ENCODE measurements at places on chromosomes 6 and 20.

GRCh38 chr6:137919837-137920730, 53.0 kb downstream of the TNFAIP3 start:
- DNase-seq: no peak

GRCh38 chr20:59945731-59946130, 5.5 kb downstream of the FAM217B start:
- DNase-seq: no peak

DNA sequence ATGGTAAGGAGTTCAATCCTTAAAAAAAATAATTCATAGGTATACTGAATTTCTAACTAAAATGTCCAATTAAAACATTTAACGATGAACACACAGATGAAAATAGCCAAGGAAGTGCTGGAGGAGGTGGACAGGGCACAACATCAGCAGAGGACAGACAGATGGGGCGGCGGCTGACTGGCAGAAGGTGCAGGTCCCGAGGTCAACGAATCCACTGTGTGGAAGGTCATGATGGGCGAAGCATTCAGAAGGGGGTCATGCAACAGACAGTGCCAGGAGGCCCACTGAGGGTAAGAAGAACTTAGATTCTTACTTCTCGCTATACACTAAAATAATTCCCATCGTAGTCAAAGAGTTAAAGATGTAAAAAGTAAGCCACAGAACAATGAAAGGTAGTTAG, 34.2 kb upstream of the FRMD1 start:
- no peak for DNase-seq

- DNase-seq: peak; percentile 91
Measured at GRCh38 chr6:137665342-137665934, 171.2 kb upstream of the OLIG3 start.

DNA sequence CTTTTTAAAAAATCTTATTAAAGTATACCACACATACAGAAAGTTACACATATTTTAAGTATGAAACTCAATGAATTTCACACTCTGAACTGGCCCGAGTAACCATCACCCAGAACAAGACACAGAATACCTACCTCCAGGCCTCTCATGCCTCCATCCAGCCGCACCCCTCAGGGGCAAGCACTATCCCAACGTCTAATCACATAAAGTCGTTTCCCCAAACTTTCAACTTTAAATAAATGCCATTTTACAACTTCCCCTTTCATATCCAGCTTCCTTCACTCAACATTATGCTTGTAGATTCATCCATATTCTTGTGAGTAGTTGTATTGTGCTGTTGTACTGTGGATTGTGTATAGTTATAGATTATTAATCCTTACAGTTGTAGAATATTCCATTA, 539.1 kb downstream of the CD83 start:
- no peak for DNase-seq

GRCh38 chr6:142055219-142055618, 77.5 kb upstream of the GJE1 start:
- DNase-seq: no peak

DNA sequence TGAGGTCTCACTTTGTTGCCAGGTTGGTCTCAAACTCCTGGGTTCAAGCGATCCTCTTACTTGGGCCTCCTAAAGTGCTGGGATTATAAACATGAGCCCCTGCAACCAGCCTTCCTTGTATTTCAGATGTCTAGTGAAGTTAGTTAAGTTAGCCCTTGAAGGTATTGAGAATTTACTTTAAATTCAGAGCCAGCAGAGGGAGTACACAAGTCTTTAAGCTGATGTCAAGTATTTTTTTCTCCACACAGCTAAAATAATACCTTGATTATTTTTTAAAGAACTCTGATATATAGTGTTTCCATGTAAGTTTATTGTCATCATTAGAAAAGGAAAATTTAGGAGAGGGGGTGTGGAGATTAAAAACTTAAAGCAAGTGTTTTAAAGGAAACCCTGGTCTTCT, 9.8 kb downstream of the FOXO3 start:
- DNase-seq: no peak

- no peak for DNase-seq
Measured at GRCh38 chr20:64241061-64241460, 14.5 kb upstream of the PCMTD2 start.

DNA sequence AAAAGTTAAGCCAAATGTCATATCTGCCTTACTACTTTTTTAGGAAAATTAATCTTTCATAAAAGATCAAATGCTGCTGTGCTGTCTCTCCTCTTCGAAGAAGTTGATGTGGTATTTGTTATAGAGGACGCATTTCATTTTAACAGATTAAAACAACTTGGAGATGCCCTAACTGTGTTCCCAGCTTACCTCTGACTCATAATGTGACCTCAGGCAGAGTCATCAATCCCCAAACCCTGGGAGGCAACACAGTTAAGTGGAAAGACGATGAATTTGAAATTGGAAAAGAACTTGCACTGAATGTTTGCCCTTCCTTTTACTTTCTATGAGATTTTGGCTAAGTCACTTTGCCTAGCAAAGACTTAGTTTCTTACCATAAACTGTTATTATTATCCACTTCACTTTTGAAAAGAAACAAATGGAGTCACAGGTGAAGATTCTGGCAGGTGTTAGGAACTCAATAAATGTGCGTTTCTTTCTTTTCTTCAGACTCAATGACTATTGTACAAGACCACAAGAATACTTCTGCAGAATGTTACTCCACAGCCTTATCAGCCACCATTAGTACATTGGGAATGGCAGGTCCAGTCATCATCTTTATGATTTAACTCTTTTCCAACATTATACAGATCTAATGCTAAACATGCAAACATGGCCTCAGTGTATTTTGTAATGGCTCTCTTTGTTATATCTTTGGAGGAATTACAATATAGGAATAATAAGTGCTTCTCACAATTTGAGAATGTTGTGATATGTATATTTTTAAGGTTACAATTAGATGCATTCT, 102.6 kb downstream of the COL21A1 start:
- no peak for DNase-seq

DNA sequence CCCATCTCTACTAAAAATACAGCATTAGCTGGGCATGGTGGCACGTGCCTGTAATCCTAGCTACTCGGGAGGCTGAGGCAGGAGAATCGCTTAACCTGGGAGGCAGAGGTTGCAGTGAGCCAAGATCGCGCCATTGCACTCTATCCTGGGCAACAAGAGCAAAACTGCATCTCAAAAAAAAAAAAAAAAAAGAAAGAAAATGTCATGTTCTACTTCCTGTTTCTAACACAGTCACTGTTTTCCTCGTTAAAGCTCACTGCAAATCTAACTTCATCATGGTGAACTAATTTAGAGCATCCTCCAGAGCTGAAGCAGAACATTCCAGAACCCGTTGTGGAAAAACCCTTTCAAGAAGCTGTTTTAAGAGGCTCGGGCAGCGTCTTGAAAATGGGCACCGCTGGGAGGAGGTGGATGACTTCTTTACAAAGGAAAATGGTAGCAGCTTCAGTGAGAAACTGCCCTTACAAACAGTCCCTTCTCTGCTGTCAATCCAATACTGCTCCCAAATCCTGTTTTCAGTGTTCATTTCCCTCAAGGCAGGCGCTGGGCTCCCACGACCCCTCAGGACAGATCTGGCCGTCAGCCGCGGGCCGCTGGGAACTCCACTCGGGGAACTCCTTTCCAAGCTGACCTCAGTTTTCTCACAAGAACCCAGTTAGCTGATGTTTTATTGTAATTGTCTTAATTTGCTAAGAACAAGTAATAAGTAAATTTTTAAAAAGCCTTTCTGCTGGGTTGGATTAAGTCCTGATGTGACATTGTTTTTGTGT, 12.5 kb downstream of the CTSZ start:
- no peak for DNase-seq

DNA sequence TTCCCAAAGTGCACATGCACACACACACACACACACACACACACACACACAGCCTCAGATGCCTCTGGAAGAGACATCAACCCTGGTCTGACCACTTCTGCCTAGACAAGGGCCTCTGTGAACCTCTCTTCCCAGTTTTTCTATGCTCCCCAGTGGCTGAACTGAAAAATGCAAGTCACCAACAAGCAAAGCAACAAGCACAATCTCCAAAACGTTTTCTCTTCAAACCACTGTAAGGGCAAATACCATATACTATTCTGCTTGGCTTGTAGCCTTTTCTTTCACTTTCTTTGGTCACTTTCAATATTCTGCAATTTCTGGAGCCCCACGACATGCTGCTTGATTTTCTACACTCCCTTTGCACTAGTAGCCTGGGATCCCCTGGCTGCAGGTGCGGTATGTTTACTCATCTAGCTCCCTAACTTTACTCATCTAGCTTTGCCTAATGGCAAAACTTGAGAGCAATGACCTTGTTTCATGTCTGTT, 121.4 kb upstream of the DST start:
- DNase-seq: no peak

GRCh38 chr20:615514-615913, 5.4 kb upstream of the TCF15 start:
- no peak for DNase-seq

GRCh38 chr6:72084992-72085569, 198.7 kb downstream of the RIMS1 start:
- DNase-seq: no peak

DNA sequence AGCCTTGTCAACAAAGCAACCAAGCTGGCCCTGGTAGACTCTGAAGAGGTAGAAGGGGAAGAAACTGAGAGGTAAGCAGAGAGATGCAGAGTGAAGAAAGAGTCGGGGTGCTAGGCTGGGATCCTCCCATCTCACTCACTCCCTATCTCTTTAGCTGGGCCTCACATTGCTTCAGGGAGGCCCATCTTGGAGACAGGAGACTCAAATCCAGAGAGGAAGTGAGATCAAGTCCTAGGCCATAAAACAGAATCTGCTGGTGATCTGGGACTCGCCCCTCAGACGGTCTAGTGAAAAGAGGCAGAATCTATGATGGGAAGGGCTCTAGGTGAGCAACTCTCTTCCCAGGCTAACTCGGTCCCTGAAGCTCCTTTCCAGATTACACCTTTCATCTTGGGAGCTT, 659 bp upstream of the GUCA1B start:
- DNase-seq: no peak

- DNase-seq: no peak
Measured at GRCh38 chr6:22605736-22606135, 36.4 kb downstream of the HDGFL1 start.

DNA sequence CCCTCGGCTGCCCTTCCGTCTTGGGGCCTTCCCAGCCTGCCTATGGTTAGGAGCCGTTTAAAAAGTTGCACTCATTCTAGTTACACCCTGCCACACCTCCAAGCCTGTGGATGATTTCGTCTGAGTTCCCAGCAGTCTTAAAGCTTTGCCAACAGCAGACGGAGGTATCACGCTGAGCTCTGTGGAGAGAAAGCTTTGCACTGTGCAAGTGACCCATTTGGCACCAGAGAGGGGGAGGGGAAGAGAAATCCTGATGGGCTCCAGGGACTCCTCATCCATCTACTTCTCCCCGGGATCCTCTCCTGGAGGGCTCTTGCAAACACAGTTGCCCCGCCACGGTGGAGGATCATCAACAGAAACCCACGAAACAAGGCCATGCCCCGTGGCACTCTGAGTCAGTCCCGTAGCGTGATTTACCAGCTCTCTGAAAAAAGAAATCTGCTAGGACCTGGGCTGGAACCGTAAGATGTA, 98.8 kb upstream of the CITED2 start:
- DNase-seq: peak; percentile 71

DNA sequence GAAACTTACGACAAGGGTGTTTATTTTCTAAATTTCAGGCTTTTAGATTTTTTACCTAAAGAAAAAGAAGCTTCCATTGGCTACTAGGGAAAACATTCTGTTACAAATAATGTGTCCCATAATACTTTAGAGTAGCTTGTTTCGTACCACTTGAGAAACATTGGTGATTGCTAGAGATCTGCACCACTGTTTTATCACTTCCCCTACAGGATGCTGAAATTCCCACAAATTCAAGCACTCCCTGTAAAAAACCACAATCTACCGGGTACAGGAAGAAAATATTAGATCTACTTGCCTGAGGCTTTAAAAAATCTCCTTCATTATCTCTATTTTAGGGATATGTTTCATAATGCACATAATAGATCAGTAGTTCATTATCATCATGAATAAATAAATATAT, 29.9 kb downstream of the SEL1L2 start:
- no peak for DNase-seq

- DNase-seq: no peak
Measured at GRCh38 chr6:23728707-23729106, 397.3 kb upstream of the NRSN1 start.

DNA sequence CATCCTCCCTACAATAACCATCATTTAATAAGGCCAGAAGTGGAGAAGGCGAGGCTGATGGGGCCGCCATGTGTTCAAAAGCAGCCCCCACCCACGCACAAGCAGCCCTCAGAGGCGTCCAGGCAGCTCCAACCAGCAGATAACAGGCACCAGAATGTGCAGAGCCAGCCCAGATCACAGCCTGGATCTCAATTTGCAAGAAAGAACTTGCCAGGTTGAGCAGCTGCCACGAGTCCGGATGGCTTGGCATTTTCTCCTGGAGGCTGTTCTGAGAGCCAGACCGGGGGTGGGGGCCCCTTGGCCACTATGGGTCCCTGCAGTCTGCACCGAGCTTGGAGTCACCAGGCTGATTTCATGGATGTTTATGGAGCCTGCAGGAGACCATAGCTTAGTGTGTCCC, 338.1 kb downstream of the PREX1 start:
- DNase-seq: no peak

DNA sequence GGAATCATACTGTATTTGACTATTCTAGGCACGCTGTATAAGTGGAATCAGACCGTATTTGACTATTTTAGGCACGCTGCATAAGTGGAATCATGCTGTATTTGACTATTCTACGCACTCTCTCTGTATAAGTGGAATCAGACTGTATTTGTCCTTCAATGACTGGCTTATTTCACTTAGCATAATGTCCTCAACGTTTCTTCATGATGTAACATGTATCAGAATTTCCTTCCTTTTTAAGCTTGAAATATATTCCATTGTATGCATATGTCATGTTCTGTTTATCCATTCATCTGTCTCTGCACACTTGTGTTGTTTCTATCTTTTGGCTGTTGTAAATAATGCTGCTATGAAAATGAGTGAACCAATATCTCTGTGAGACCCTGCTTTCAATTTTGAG, 5.7 kb downstream of the CCDC170 start:
- no peak for DNase-seq

DNA sequence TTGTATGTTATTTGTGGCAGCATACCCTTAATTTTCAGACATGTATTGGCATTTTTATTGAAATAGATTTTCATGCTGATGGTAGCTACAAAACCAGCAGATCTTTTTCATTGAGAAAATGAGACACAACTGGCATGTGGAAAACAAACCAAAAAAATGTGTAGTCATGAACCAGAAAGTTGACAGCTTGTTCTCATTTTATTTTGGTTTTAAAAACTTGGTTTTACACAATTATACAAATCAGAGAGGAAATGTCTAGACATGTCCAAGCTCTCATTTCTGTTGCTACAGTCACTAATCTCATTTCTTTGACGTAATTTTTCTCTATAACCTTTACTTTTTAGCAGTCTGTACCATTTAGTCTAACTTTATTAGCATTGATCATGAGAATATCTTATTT, 85.4 kb downstream of the GRIK2 start:
- no peak for DNase-seq

GRCh38 chr6:159358562-159358961, 189.4 kb downstream of the FNDC1 start:
- no peak for DNase-seq

DNA sequence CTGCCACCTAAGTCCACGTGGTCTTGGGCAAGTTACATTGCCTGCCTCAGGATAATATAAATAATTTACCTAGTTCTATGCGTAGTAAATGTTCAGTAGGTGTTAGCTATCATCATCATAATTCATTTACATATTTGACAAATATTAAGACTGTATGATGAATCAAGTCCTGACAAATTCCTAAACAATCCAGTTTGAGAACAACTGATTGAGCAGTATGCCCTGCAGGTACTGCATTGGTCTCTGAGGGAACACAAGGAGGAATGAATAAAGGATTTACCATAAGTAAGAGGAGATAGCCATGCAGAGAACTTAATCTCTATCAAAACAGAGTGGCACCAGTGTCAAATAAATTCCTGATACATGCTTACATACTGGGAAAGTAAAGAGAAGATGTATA, 70.4 kb downstream of the SAMD5 start:
- DNase-seq: no peak
